ENCODE measurements at places on chromosomes 3 and 15. TPM values are rescaled to one million over a fixed set of nuclear protein-coding genes. Genes with fewer than 3 reads are reported as not detected.

- peak overlapping the region; percentile 60 for H3K27ac ChIP-seq
- no peak overlapping the region for H3K4me3 ChIP-seq
- H3K27me3 ChIP-seq, result no peaks in the 10 kb centered on the region
- peaks cover 24% of the 10 kb centered on the region for H3K4me1 ChIP-seq
- H3K36me3 ChIP-seq, result no peaks in the 10 kb centered on the region
Observed at GRCh38 chr3:117589454-117589853, 879.9 kb downstream of the TUSC7 start.

GRCh38 chr3:55549177-55549576 lies 62.1 kb upstream of the WNT5A start:
- no peak overlapping the region for H3K4me3 ChIP-seq
- H3K4me1 ChIP-seq, result no peaks in the 10 kb centered on the region
- H3K36me3 ChIP-seq, result no peaks in the 10 kb centered on the region
- H3K27me3 ChIP-seq, result no peaks in the 10 kb centered on the region
- DNase-seq, result no peak

DNA sequence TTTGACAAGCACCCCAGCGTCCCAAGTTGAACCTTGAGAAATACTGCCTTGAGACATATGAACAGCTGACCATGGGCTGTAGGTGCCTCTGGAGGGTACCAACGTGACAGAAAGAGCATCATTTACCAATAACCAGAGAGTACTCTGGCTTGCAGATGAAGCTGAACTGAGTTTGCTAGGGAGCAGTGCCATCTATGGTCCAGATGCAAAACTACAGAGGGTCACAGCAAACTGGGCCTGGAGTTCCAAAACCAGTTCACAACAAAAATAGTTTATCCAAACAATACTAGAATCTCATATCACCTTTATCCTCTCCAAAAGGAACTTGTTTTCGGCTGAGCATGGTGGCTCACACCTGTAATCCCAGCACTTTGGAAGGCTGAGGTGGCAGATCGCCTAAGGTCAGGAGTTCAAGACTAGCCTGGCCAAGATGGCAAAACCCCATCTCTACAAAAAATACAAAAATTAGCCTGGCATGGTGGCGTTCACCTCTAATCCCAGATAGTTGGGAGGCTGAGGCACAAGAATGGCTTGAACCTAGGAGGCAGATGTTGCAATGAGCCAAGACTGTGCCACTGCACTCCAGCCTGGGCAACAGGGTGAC lies 69.3 kb downstream of the CHAC1 start:
- H3K4me1 ChIP-seq, result peaks cover 5% of the 10 kb centered on the region
- H3K27ac ChIP-seq, result no peak overlapping the region
- H3K4me3 ChIP-seq, result no peak overlapping the region
- H3K36me3 ChIP-seq, result peaks cover 14% of the 10 kb centered on the region
- DNase-seq, result peak; percentile 14

DNA sequence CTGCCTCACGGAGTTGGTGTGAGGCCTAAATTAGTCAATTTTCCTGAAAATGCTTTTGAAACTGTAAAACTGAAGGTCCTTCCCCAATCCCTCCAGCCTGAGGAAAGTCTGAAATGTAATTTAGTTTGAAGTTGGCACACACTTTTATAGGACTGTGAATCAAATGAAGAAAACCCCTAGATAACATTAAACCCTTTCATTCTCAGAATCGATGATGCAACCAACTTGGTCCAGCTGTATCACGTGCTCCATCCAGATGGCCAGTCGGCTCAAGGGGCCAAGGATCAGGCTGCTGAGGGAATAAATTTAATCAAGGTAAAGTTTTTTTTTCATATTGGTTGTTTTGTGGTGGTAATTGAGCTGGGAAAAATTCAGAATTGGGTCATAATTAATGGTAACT lies 11.7 kb downstream of the MRPS22 start:
- no peaks in the 10 kb centered on the region for H3K27me3 ChIP-seq
- no peaks in the 10 kb centered on the region for H3K4me1 ChIP-seq
- H3K36me3 ChIP-seq, result peaks cover 34% of the 10 kb centered on the region
- no peak for DNase-seq
- H3K27ac ChIP-seq, result no peak overlapping the region
- H3K4me3 ChIP-seq, result no peak overlapping the region

The ALDH1A2 gene
- total RNA-seq, result 1.4 TPM

The LIPH gene
- total RNA-seq, result 0.79 TPM

The SLC22A13 gene
- 0.62 TPM for total RNA-seq

GRCh38 chr3:137061186-137061585 lies 103.4 kb downstream of the IL20RB start:
- H3K4me3 ChIP-seq, result no peak overlapping the region
- peaks cover 1% of the 10 kb centered on the region for H3K4me1 ChIP-seq
- H3K27ac ChIP-seq, result no peak overlapping the region
- no peak for DNase-seq
- H3K36me3 ChIP-seq, result no peaks in the 10 kb centered on the region

The PLSCR5 gene
- total RNA-seq, result not detected

GRCh38 chr3:173410436-173410835 lies 12.9 kb downstream of the NLGN1 start:
- no peaks in the 10 kb centered on the region for H3K36me3 ChIP-seq
- H3K4me3 ChIP-seq, result no peak overlapping the region
- H3K27ac ChIP-seq, result no peak overlapping the region
- peaks cover 12% of the 10 kb centered on the region for H3K4me1 ChIP-seq
- DNase-seq, result no peak

The DGKG gene
- total RNA-seq, result 0.17 TPM

DNA sequence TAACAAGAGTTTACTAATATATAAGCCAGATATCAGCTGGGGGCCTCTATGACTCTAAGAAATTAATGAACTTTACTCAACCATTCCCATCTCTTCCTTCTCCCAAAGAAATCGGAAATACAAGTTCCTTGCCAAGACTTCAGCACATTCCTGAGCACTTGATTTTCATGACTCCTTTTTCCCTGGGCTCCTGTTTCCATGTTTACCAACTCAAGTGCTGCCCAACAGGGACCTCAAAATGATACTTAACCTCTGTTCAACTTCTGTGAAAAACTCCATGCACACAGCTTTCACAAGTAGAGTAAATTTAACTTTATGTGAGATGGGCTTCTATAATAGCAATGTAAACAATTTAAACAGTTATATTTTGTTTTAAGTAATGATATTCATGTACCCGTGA lies 315.8 kb upstream of the CDIN1 start:
- H3K36me3 ChIP-seq, result no peaks in the 10 kb centered on the region
- no peaks in the 10 kb centered on the region for H3K27me3 ChIP-seq
- no peak overlapping the region for H3K27ac ChIP-seq
- H3K4me3 ChIP-seq, result no peak overlapping the region
- no peaks in the 10 kb centered on the region for H3K4me1 ChIP-seq
- no peak for DNase-seq

The PCBP4 gene
- total RNA-seq, result 160 TPM

GRCh38 chr15:80585544-80586018 lies 109.5 kb upstream of the ABHD17C start:
- H3K36me3 ChIP-seq, result peaks cover 7% of the 10 kb centered on the region
- H3K27me3 ChIP-seq, result no peaks in the 10 kb centered on the region
- no peak overlapping the region for H3K4me3 ChIP-seq
- no peak for DNase-seq
- no peak overlapping the region for H3K27ac ChIP-seq

DNA sequence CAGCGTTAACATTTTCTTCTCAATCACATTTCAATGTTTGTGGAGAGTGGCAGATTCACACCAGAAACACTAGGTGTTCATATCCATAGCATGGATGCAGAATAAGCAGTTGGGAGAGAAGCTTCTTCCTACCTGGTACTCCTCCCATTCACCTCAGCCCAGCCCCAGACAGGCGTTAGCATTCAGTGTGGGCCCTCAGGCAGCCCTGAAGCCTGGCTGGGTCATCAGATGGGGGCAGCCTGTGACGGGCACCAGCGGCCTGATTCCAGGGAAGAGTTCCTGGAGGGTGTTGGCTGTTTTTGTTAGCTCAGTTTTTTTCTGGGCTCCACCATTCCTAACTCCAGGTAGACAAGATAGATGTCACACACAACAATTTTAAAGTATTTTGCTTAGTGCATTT lies 31.1 kb downstream of the APH1B start:
- H3K4me1 ChIP-seq, result peaks cover 1% of the 10 kb centered on the region
- no peak for DNase-seq
- H3K36me3 ChIP-seq, result no peaks in the 10 kb centered on the region
- no peak overlapping the region for H3K27ac ChIP-seq
- H3K27me3 ChIP-seq, result no peaks in the 10 kb centered on the region

The STAB1 gene
- 0.27 TPM for total RNA-seq

The FBLN2 gene
- total RNA-seq, result 14.1 TPM

DNA sequence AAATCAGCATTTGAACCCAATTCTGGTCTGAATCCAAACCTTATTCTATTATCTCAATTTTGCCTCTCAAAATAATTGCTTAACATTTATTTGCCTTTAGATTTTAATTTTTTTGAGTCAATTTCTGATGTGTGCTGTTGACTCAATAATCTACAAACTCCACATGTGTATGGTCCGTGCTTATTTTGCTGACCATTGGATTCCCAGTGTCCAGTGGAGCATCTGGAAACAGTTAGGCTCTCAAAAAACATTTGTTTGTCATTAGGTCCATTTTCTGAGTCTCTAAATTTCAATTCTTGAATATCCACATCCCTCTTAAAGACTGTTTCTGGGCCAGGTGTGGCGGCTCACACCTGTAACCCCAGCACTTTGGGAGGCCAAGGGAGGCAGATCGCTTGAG lies 19.2 kb upstream of the MYZAP start:
- no peak for DNase-seq
- no peaks in the 10 kb centered on the region for H3K27me3 ChIP-seq
- H3K4me1 ChIP-seq, result no peaks in the 10 kb centered on the region
- no peak overlapping the region for H3K4me3 ChIP-seq

The CLSTN2 gene
- total RNA-seq, result 2.8 TPM

The NRROS gene
- 2.0 TPM for total RNA-seq

GRCh38 chr3:83946554-83946953 lies 1012.2 kb upstream of the CADM2 start:
- peaks cover 4% of the 10 kb centered on the region for H3K4me1 ChIP-seq
- H3K27ac ChIP-seq, result no peak overlapping the region
- peaks cover 45% of the 10 kb centered on the region for H3K27me3 ChIP-seq
- no peak for DNase-seq
- no peak overlapping the region for H3K4me3 ChIP-seq

- H3K36me3 ChIP-seq, result peaks cover 15% of the 10 kb centered on the region
- peaks cover 7% of the 10 kb centered on the region for H3K4me1 ChIP-seq
- H3K4me3 ChIP-seq, result no peak overlapping the region
- no peak overlapping the region for H3K27ac ChIP-seq
- DNase-seq, result no peak
Observed at GRCh38 chr3:101646726-101647125, 30.2 kb downstream of the ZBTB11 start.

- H3K4me3 ChIP-seq, result no peak overlapping the region
- no peak for DNase-seq
- no peaks in the 10 kb centered on the region for H3K27me3 ChIP-seq
- H3K27ac ChIP-seq, result no peak overlapping the region
- no peaks in the 10 kb centered on the region for H3K4me1 ChIP-seq
Observed at GRCh38 chr3:9826815-9827573, 16.8 kb downstream of the RPUSD3 start.

The EFCAB12 gene
- 6.8 TPM for total RNA-seq

DNA sequence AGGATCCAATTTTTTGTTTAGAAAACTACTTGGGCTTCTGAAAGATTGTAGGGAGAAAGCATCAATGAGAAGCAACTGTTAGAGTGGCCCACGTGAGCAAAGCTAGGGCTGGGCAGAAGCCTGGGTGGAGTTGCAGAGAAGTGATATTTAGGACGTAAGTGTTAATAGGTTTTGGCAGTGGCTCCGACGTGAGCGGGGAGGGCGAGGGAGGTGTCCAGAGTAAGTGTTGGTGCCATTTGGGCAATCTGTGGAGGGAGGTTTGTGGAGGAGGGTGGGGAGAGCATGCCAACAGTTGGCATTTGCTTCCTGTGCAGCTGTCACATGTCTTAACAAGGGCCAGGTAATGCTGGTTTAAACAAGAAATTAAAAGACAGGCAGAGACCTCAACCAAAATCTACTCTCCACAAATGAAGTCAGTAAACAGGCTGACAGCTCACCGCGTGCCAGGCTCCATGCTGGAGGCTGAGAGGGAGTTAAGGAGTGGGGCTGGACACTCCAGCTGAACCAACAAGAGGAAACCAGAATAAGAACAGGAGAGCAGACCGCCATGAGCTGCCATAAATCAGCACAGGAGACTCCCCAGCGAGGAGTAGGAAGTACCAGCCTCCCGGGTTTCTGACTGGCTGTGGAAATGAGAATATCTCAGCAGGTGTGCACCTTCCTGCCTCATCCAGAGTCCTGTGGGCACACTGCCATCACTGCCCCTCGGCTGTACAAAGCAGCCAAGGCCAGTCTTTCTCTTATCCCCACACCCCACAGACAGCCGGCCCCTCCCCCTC lies 232.6 kb downstream of the ABHD5 start:
- no peak overlapping the region for H3K4me3 ChIP-seq
- no peaks in the 10 kb centered on the region for H3K36me3 ChIP-seq

The UROC1 gene
- total RNA-seq, result not detected

- no peak overlapping the region for H3K27ac ChIP-seq
- DNase-seq, result no peak
Observed at GRCh38 chr3:66747696-66748095, 246.9 kb upstream of the LRIG1 start.

DNA sequence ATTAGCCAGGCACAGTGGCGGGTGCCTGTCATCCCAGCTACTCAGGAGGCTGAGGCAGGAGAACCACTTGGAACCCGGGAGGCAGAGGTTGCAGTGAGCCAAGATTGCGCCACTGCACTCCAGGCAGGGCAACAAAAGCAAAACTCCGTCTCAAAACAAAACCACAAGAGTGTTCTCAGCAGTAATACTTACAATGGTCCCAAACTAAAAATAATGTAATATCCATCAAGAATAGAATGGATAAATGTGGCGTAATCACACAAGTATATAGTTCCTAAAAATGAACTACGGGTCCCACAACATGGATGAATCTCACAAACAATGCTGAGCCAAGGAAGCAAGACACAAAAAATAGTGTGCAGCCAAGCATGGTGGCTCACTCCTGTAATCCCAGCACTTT lies 39.2 kb downstream of the STAG1 start:
- H3K27me3 ChIP-seq, result no peaks in the 10 kb centered on the region
- no peak overlapping the region for H3K27ac ChIP-seq
- peaks cover 2% of the 10 kb centered on the region for H3K4me1 ChIP-seq
- H3K36me3 ChIP-seq, result peaks cover 4% of the 10 kb centered on the region
- no peak for DNase-seq
- H3K4me3 ChIP-seq, result no peak overlapping the region

DNA sequence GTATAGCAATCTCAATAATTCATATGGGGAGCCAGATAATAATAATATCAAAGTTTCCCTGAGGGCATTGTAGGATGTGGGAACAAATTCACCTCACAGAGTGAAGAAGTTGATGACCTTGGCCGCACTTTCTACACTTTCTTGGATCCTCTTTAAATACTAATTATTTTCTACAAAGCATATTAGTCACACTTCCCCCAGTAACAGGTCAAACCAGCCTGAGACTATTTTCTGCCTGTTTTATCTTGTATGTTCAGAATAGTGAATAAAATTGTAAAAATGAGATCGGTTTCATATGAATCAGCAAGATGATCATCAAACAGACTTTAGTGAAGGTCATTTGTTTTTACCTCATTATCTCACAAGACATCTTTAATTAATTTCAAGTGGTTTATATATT lies 2.3 kb upstream of the OR5K3 start:
- no peak for DNase-seq
- H3K27me3 ChIP-seq, result peaks cover 4% of the 10 kb centered on the region
- no peak overlapping the region for H3K27ac ChIP-seq
- H3K36me3 ChIP-seq, result no peaks in the 10 kb centered on the region
- no peak overlapping the region for H3K4me3 ChIP-seq

- H3K27me3 ChIP-seq, result peaks cover 19% of the 10 kb centered on the region
- no peak overlapping the region for H3K4me3 ChIP-seq
- no peak overlapping the region for H3K27ac ChIP-seq
- no peak for DNase-seq
Observed at GRCh38 chr15:42090370-42090769, 4.0 kb downstream of the PLA2G4D start.

The IRAK2 gene
- total RNA-seq, result 0.36 TPM
